Stimulated activated CD8-positive, alpha-beta memory T cell treated with anti-CD3 and anti-CD28 coated beads, Interleukin-7, amount 100 ng/mL, for 4 hours (primary cell): ENCODE measurements at places on chromosomes 7 and 10.

DNA sequence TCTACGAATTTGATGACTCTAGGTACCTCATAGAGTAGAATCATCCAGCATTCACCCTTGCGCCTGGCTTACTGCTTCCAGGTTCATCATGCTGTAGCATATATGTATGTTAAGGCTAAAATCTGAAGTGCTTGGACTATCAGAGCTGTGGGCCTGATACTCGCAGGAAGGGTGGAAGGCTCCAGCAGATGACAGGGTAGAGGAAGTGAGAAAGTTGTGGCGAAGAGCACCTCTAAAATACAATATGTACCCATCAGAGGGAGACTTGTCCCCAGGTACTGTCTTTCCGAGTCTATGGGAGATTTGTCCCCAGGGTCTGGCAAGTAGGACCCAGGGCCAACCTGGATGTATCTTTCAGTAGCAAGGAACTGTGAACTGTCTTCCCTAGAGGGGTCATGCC, 48.1 kb upstream of the PLEKHA1 start:
- DNase-seq: no peak

- no peak for DNase-seq
Measured at GRCh38 chr7:44811093-44811492, 14.6 kb downstream of the PPIA start.

DNA sequence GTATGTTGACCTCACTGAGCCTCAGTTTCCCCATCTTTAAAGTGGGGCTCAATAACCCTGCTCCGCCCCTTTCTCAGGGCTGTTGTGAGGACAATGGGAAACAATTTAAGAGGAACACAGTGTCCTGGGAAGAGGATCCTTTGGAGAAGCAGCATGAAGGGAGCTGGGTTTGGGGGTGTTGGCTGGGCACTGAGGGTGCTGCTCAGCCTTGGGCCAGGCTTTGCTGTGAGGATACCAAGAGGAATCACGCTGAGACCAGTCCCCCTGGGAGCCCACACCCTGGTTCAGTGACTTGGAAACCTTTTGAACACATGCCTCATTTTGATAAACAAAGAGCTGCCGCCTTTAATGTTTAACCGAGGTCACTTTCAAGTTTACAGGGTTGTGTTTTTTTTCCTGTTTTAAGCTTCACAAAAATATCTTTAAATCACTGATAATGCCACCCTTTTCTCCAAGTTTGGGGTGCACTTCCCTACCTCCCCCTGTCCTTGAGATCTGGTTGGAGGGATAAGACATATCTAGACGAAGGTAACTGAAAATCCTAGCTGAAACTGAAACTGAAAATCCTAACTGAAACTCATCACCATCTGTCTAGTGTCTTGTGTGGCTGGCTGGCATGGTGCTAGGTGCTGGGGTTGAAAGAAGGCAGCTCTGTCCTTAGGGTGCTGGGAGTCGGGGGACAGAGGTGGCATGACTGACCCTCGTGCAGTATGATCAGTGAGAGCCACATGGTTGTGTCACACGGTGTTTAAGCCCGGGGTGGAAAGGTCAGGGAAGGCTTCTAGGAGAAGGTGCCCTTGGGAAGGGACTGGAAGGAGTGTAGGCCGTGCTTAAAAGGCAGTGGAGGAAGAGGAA, 27.7 kb downstream of the ZNF775 start:
- no peak for DNase-seq

DNA sequence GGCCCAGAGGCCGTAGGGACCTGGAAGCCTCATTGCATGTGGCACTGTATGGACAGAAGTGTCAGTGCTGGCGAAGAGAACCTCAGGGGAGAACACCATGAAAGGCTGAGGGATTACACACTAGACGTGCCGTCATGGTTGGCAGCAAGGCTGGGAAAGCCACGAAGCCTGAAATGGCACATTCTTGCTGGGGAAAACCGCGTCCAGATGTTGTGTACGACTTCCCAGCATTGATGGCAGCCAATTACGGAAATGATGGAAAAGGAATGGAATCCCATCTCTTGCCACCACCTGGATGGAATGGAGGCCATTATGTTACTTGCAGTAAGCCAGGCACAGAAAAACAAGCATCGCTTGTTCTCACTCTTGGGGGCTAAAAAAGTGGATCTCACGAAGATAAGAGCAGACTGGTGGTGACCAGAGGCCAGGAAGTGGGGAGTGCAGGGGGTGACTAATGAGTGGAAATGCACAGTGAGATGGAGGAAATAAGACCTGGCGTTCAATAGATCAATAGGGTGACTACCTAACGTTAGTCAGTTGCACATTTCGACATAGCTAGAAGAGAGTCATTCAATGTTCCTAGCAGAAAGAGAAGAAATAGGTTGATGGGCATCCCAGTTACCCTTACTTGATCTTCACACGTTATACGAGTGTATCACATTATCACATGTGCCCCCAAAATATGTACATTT, 14.6 kb upstream of the PWWP2B start:
- DNase-seq: no peak

- no peak for DNase-seq
Measured at GRCh38 chr10:92880233-92880861, 32.0 kb downstream of the EXOC6 start.

DNA sequence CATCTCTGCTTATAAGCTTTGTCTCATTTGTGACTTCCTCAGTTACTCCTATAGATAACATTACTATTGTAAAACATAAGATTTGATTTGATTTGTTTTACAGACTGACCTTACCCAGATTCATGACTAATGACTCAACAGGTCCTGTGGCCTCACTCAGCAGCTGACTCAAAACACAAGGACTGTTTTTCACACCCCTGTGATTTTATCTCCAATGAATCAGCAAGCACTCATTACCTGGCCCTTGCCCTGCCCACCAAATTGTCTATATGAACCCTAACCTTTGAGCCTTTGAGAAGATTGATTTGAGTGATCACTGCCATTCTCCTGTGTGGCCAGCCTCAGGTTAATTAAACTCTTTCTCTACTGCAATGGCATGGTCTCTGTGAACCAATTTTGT, 1064.6 kb upstream of the LRRTM3 start:
- no peak for DNase-seq

- no peak for DNase-seq
Measured at GRCh38 chr10:32887481-32887880, 70.5 kb downstream of the ITGB1 start.

GRCh38 chr10:127376071-127376470, 173.0 kb upstream of the NPS start:
- DNase-seq: no peak

DNA sequence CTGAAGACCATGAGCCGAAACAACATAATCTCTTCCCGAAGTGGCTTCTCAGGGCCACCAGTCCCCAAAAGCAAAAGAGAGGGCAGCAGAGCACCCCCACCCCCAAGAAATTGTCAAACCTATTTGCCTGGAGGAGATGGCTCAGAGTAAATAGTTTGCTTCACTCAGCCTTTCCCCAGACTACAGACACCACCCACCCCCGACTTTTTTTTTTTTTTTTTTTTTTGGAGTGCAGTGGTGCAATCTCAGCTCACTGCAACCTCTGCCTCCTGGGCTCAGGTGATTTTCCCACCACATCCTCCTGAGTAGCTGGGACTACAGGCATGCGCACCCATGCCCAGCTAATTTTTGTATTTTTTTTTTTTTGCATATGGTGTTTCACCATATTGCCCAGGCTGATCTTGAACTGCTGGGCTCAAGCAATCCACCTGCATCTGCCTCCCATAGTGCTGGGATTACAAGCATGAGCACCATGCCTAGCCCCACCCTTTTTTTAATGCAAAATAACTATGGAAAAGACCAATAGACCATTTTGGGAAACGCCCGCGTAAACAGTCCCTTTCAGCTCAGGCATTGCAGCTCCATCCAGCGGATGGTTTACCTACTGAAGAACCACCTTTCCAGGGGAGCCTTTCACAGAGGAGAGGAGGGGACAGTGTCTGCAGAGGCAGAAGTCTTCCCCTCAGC, 9.7 kb downstream of the ZMIZ1 start:
- no peak for DNase-seq

GRCh38 chr7:131109011-131109758, 218.5 kb upstream of the MKLN1 start:
- no peak for DNase-seq

DNA sequence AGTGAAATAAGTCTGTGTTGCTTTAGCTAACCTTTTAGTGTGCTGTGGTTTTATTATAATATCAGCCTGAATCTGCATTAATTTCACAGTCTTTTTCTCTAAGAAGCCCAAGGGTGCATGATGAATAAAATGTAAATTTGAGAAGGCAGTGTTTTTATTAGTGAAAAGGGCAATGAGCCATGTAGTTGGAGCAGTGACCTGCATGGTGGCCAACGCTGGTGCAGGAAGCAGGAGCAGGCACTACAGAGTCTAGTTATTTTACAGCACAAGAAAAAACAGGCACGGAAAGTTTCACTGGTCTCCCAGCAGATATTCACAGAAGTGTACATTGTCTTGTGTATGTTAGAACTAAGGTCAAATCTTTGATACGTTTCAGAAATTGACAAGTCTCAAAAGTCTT, 247.8 kb downstream of the CELF2 start:
- no peak for DNase-seq

DNA sequence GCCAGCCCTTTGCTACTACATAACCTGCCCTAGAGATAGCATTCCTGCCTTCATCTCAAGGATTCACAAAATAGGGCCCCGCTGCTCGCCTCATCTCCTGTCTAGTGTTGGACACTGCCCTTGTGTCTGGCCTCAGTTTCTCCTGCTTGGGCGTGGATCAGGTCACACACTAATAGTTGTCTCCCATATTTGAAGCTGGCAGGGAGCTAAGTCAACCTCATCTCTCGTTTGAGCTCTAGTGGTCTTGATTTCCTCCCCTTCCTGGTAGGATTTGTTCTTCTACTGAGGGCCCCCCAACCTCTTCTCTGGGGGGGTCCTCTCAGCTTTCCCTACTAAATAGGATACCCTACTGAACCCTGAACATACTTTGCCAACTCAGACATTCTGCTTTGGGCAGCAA, 42.2 kb downstream of the ADCYAP1R1 start:
- DNase-seq: no peak

DNA sequence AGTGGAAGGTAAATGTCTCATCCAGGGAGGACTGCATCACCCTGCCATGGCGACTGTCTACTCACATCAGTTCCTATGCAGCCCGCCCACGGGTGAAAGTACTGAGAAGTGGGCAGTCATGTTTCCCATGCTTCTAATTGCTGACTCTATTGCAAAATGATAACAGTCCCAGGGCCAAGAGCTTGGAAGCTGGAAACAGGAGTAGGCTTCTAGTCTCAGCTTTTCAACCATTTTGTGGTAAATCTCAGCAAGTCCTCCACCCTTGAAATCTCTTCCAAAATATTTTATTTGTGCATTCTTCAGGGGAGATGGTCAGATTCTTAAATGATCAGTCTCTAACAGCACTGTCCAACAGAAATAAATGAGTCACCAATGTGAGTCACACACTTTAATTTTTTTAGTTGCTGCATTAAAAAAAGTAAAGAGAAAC, 48.1 kb upstream of the TARP start:
- no peak for DNase-seq

- no peak for DNase-seq
Measured at GRCh38 chr10:79274279-79275104, 72.8 kb upstream of the PPIF start.

- DNase-seq: no peak
Measured at GRCh38 chr10:12081470-12081869, 12.7 kb downstream of the DHTKD1 start.

DNA sequence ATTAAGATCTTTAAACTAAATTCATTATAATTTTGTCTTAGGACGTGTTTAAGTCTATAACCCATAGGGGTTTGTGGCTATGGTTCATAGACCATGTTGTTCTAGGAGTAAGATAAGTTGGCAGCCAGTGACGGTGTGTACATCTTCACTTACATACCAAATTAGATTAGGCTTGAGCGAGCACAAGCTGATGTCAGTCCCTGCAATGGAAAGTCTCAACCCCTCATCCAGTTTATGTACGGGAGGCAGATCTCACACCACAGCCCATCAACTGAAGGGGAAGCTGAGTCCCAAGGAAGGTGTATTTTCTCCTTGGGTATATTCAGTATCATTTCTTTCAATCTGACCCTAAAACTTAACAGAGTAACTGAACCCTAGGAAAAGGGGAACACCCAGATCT, 5.1 kb upstream of the SMC3 start:
- no peak for DNase-seq

DNA sequence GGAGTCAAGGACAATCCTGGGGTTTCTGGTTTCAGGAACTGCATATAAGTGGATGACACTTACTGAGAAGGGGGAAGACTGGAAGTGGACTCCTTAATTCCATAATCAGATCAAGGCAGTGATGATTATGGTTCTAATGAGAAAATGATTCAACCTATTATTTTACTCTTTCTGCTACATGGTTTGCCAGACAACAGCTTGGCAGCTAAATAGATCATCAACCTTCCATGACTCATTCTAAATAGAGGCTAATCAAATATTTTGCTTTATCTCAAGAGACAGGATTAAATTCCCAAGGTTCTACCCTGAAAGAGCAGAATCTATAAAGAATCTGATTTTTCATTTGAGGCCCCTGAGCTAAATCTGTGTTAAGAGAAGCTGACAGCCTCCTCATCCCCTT, 46.3 kb downstream of the CNNM1 start:
- no peak for DNase-seq

GRCh38 chr7:135925210-135925609, 51.9 kb downstream of the MTPN start:
- DNase-seq: no peak

GRCh38 chr7:68121655-68122054, 1125.0 kb downstream of the TYW1 start:
- DNase-seq: no peak
